GM23338 (cell line): ENCODE measurements at places on chromosomes 7 and 10.

DNA sequence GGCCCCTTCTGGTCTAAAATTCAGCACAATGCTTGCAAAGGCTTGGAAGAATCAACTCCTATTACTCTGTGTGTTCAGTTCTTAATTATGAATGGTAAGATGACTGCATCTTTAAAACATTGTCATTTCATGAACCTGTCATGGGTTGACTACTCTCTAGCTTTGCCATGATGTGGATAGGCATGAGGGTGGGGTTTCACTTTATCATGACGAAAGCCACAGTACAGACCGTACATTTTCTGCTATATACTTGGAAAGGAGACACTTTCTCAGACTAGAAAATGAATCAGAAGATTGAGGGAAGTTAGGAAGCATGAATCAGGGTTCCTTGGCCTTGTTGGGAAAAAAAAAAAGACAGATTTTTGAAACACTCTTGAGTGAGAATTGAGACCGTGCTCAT, 19.7 kb upstream of the MSRB2 start:
- no peak for DNase-seq

- no peak for DNase-seq
These were observed 108.7 kb downstream of the PLCE1 start for GRCh38 chr10:94102436-94102835.

GRCh38 chr7:86785641-86786040, 141.9 kb downstream of the GRM3 start:
- DNase-seq: no peak

DNA sequence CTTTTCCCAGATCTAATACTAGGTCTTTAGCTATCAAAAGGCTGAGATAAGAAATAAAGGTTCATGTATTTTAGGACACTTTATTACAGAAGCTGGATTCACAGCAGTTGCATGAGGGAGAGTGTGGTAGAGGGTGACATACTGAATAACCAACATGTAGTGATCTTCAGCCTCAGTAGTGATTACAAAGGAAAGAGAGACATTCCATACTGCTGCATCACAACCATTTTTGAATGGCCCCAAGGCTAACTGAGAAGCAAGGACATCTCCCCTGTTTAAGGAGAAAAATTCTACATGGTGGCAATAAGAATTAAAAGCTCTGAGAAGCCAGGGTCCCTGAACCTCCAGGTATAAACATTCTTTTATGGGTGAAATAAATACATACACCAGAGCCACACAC, 35.3 kb downstream of the COG5 start:
- DNase-seq: no peak

GRCh38 chr7:84665339-84665738, 470.8 kb upstream of the SEMA3A start:
- no peak for DNase-seq

DNA sequence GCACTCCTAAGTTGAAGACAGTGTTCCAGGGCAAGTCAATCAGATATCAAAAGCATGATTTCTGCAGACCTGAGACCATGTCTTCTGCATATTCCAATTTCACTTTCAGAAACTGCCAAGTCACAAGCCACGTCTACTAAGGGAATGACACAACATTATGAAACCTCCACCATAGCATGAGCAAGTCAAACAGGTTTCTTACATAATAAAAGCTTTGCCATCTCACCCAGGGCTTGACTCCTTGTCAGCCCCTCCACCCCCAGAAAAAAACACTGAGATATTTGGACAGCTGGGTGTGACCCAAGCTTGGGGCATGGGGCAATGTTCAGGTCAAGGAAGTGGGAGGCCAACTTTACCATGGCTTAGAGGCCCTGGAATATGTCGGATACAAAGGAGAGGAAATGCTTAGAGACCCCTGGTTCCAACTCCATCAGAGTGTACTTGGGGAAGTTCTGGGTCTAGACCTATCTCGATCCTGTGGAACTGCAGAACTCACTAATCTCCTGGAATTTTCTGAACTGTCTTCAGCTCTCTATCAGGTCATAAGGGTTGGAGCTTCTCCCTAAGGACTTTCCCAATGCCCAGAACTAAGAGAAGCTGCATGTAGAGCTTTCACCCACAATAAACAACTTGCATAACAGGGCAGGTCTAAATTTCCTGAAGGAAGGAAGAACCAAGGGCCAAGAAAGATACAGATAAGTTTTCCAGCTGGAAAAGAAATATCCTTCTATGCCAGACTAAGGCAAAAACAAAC, 80.6 kb upstream of the NAMPT start:
- DNase-seq: no peak

DNA sequence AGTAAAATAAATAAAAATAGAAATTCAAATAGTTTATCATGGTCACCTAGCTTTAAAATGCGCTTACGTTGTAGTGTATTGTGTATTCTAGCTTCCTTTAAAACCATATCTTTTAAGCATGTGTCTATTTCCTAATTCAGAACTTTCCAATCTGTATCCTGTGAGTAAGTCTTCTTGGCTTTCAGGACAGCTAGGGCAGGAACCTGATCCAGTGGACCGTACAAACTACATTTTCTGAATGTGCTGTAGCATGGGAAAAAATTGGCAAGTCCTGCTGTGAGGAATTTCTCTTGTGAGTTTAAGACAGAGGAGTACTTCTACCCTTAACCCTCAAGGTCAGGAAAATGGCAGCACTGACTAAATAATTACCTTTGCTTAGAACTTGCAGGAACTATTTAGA, 12.1 kb downstream of the OPN1SW start:
- no peak for DNase-seq

- no peak for DNase-seq
These were observed 8.8 kb upstream of the ABI1 start for GRCh38 chr10:26869528-26869927.

DNA sequence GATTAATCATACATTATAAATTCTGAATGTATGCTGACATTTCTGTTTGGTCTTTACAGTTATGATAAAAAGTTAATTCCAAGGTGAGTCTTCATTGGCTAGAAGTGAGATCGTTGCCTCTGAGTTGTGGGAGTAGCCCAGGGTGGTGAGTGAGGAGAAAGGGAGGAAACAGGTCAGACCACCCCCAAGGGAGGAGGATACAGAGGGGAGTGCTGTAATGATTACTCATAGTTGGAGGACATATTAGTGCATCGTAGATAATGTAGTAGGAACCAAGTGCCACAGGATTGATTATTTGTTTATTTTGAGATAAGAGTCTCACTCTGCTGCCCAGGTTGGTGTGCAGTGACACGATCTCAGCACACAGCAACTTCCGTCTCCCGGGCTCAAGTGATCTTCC, 672.2 kb downstream of the INHBA start:
- no peak for DNase-seq

GRCh38 chr7:99362801-99363200, 11.7 kb upstream of the ARPC1B start:
- no peak for DNase-seq

- peak; percentile 31 for DNase-seq
These were observed 4.4 kb downstream of the SHTN1 start for GRCh38 chr10:117000580-117000979.

- no peak for DNase-seq
These were observed 43.9 kb downstream of the HIP1 start for GRCh38 chr7:75694638-75695399.

- no peak for DNase-seq
These were observed 67.1 kb downstream of the AGMO start for GRCh38 chr7:15494711-15495110.

- peak; percentile 90 for DNase-seq
These were observed 1.1 kb downstream of the MARVELD1 start for GRCh38 chr10:97714401-97715258.

DNA sequence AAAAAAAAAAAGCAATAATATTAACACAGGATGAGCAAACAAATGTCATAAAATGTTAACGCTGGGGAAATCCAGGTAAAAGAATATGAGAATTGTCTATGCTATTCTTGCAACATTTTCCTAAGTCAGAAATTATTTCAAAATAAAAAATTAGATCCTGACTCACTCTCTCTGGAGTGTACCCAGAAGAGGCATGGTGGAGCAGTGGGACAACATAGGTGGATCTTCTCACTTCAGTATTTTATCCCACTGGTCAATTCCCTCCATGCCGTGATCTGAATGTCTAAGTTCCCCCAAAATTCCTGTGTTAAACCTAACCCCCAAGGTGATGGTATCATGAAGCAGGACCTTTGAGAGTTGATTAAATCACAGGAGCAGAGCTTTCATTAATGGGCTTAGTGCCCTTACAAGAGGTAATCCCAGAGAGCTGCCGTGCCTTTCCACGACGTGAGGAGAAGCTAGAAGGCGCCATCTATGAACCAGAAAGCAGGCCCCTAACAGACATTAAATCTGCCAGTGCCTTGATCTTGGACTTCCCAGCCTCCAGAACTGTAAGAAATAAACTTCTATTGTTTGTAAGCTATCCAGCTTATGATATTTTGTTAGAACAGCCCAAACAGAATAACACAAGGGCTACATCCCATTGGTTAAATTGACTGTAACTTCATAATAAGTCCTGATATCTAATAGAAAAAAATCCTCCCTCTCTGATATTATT, 35.2 kb downstream of the USP6NL start:
- no peak for DNase-seq

- DNase-seq: no peak
These were observed 481.0 kb downstream of the PLXNA4 start for GRCh38 chr7:132095111-132095765.

DNA sequence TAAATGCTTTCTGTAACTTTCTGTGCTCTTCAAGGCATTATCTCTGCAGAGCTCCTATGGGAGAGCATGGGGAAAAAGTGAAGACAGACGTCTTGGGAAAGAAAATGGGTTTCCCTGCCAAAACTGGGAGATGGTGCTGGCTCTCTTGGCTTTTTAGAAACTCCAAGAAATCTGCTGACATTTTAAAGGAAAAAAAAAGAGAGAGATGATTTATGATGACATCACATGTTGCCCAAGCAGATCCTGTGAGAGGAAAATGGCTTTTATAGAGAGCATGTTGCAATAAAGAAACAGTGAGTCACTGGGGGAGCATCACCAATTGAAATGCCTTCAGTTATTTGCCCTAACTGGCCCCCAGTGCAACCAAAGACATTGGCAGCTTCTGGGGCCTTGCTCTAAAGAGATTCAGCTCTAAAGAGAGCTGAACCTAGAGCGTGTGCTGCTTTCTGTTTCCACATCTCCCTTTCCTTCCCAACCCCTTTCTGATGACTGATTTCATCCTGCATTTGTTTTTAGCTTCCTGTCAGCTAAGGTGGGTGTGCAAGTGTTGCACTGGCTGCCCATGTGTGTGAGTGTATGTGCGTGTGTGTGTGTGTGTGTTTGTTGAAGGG, 37.7 kb downstream of the LRMDA start:
- DNase-seq: no peak

DNA sequence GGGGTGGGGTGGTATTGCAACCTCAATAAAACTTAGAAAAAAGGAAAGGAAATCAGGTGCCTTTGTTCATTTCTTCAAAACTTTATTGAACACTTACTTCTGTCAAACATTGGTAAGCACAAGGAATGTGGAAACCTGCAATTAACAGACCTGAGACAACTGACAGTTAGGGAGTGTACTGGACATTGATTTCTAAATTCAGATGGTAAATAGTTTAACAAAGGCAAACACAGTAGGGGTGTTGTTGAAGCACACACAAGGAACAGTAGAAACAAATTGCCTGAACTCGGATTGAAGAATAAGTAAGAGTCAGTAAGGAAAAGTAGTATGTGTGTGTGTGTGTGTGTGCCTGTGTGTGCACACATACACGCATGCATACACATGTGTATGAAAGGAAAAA, 108.6 kb downstream of the CSTF2T start:
- DNase-seq: peak; percentile 26

- no peak for DNase-seq
These were observed 2.4 kb downstream of the ARID5B start for GRCh38 chr10:61903928-61904344.

- no peak for DNase-seq
These were observed 88.5 kb downstream of the VTI1A start for GRCh38 chr10:112535531-112535951.

DNA sequence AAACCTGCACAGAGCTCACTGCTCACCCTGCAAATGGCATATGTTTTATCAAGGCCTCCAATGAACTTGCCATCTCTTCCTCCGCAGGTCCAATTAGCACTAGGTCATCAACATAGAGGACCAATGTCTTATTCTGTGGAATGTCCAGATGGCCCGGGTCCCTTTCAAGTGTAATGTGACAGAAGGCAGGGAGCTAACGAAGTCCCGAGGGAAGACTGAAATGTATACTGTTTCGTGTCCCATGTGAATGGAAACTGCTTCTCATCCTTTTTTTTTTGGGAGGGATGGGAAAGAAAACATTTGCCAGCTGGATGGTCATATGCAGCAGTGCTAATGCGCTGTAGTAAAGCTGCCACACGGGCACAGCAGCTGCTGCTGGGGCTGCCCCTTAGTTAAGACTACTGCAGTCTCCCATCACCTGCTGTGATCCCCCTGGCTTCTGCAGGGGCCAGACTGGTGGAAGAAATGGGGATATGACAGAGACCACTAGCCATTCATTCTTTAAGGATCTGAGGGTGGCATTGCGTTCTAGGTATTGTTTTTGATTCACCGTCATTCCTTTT, 61.7 kb upstream of the CCNY start:
- no peak for DNase-seq

- no peak for DNase-seq
These were observed 134.2 kb downstream of the ELFN1 start for GRCh38 chr7:1804310-1804709.

- DNase-seq: peak; percentile 100
These were observed at the start of gene ADK for GRCh38 chr10:74150990-74151878. Gene ADK, plus strand, starts transcription at chr10:74151221. Its CDS starts 58 bp downstream, at chr10:74151279.

GRCh38 chr7:1087952-1088920, at the start of gene GPER1:
Gene GPER1, plus strand, starts transcription at chr7:1088113. Its CDS starts 3,616 bp downstream, at chr7:1091729.
- DNase-seq: peak; percentile 37

DNA sequence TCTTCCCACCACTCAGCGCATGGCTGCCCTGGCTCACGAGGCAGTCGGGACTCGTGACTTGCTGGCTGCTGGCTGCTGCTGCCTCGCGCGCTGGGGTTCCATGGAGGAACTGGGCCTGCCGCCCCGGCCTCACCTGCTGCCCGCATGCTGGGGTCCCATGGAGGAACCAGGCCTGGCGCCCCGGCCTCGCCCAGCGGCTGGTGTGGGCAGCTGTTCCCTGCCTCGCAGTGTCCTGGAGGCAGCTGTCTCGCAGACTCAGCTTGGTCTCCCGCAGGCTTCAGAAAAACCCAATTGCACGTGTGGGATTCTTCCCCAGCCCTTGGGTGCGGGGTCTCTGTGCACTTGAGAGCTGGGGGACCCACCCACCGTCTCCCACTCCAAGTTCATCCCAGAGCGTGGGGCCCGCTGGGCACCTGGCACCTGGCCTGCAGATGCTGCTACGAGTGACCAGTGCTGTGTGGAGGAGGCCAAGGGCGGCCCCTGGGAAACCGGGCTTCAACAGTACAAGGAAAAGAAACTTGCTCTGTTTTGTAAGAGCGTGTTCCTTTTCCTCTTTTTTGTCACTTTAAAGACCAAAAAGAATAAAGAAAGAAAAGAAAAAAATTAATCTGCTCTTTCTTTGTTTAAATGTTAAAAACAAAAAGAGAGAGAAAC, 20.4 kb downstream of the PWWP2B start:
- DNase-seq: no peak

DNA sequence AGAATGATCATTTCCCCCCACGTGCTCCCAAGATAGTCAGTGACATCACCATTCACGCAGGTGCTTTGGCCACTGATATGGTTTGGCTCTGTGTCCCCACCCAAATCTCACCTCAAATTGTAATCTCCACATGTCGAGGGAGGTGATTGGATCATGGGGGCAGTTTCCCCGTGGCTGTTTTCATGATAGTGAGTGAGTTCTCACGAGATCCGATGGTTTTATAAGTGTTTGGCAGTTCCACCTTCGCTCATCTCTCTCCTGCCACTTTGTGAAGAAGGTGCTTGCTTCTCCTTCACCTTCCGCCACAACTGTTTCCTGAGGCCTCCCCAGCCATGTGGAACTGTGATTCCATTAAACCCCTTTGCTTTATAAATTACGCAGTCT, 205.4 kb upstream of the SH2B2 start:
- no peak for DNase-seq
